ENCODE measurements at places on chromosomes 2 and 18.

GRCh38 chr2:1898461-1899395 lies 154.4 kb upstream of the PXDN start:
- DNase-seq: no peak

- no peak for DNase-seq
Observed at GRCh38 chr2:98729652-98730051, 1.3 kb downstream of the MGAT4A start.

DNA sequence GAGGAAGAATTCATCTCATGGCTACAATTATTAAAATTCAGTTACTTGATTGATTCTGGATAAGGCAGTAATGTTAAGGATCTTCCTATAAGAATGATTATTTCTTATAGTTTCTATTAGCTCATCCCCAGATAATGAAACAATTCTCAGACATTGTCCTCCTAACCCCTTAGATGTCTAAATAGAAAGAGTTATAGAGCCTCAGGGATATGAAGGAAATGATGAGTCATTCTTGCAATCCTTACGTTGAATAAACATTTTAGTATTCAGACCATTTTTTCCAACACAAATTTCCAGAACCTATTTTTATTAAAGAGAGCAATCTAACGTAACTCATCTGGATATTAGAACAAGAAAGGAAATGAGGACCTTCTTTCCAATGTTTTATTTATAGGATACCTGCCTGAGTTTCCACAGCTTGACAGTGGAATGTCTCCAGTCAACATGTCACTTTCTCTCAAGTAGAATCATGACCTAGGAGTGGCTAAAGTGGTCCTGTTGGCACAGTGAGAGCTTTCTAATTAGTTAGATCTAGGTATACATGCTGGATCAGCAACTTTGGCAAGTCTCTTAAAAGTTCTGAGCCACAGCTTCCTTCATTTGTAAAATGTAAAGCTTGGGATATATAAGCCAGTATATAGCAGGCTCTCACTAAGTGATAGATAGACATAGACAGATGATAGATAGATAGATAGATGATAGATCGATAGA lies 88.0 kb upstream of the RAB27B start:
- DNase-seq: no peak

DNA sequence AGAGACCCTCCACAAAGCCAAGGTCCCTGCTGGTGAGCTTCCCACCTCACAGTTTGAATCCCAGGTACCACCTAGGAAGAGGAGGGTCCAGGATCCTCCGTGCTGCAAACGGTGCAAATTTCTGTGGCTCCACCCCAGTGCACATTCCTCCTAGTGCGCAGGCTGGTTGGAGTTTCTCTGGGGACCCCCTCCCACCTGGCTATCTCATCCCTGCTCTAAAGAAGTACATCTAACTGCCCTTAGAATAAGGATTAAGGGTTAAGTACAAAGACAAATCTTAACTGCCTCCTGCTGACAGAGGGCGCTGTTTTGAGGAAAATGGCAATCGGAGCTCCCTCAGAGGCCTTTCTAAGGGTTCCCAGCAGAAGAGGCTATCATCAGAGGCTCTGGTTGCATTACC lies 109.6 kb upstream of the FSIP2 start:
- peak; percentile 29 for DNase-seq

DNA sequence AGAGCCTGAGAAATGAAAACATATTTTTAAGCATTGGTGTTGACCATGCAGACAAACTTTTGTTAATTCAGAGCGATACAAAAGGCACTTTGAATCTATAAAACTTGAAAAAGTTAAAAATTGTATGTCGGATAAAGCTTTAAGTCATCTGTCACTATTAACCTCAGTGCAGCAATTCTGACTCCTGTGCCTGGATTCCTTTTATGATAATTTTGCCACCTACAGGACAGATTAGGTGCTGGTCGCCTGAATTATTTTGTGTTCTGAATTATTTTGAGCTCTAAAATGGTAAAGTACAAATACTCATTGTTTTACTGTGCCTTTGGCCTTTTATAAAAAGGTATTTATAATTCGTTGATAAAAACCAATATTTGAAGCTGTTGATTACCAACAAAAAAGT lies 19.4 kb upstream of the RNF138 start:
- no peak for DNase-seq

- no peak for DNase-seq
Observed at GRCh38 chr2:118693287-118693822, 154.1 kb downstream of the EN1 start.

DNA sequence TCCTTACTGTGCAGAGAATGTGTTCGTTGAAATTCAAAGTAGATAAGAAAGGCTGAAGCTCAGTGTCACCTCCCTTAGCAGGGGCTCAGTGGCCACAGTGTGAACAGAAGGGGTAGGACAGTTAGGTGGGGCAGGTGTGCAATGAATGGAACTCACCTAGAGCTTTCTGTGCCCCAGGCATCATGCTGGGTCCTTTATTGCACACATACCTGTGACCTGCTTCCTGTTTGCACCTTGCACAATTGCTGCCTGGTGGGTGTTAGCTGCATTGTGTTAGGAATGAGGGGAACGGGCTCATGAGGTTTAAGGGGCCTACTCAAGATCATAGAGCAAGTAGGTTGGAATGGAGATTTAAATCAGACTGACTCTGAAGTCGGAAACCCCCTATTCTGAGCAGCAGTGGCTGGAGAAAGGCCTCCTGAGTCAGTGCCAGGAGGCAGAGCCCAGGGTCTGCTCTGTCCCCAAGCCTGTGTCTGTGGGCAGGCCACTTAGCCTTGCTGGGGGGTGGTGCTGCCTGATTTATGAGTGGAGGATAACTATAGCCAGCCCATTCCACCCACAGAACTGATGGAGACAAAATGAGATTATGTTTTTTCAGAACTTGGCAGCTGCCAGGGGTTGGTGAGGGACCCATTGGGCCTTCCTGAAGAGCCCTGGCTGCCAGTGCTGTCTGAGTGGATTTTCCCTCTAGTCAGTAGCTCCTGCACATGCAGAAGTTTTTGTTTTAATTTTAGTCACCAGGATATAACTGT lies 76.2 kb downstream of the NPAS2 start:
- no peak for DNase-seq

DNA sequence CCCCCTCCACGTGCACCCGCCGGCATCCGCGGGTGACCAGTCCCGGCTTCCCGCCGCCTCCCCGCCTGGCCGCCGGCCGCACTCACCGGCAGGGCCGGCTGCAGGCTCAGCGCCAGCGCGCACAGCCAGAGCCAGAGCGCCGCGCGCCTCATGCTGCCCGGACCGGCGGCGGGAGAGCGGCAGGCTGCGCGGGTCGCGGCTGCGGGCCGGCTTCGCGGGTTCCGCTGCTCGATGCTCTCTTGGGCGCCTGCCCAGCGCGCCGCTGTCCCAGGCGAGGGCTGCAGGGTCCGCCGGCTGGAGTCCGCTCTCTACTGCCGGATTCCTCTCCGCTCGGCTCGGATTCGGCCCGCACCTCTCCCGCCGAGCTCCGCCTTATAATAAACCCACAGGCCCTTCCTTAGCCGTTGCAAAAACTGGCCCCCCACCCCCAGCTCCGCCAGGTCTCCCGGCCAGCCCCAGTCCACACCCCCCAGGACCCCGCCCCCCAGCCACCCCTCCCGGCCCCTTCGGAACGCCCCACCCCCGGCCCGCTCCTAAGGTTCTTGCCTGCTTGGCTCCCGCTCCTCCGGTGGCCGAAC lies at the start of gene SDC1:
Gene SDC1, minus strand, starts transcription at position 415 of the 578 bp plus-strand sequence. Its CDS starts 263 bp downstream, at position 152.
- DNase-seq: no peak

- DNase-seq: no peak
Observed at GRCh38 chr2:152062125-152063091, 36.4 kb downstream of the CACNB4 start.

- no peak for DNase-seq
Observed at GRCh38 chr2:69958480-69958879, 3.0 kb downstream of the ASPRV1 start.

DNA sequence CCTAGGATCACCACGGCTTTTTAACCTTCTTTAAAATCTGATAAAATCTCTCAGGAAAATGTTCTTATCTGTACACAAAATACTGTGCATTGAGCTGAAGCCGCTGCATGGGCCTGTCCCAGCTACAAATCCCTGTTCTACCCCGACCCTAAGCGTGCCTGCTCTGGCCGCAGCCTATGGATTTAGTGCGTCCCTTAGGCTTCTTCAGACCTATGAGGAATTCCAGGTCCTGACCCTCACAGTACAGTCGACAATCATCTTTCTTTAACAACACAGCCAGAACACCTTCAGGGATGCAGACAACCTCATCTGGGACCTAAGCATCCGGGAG lies 477 bp upstream of the WDCP start:
- no peak for DNase-seq

DNA sequence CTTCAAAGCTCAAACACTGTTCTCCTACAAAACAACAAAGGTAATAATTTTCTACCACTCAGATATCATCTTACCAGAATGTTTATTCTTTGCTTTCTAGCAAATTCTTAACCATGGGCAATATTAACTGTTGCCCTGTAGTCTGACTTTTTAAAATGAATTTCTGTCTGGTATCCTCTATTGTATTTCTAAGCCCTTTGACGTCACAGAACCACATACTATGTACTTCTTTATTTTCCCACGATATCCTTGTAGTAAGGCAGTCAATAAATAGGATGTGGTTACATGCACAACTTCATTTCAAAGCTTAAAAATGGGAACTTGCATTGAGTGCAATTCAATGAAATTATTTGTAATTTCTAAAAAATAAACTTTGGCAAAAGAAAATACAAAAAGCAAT lies 58.7 kb downstream of the THADA start:
- no peak for DNase-seq

DNA sequence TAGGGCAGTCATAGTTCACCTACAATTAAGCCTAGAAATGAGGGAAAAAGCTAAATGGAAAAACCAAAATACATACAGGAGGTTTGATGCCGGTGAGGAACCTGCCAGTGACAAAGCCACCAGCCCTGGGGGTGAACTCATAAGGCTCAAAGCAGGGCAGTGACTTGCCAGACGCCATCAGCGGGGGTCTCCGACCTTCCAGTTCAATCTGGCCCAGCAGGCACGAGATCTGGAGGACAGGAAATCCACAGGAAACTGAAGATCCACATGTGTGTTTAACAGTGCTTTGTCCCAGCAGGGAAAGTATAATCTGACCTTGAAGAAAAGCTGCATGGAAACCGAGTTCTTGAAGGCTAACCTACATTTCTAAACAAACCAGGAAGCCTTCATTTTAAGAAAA lies 60.1 kb downstream of the POLR1A start:
- no peak for DNase-seq

- peak; percentile 24 for DNase-seq
Observed at GRCh38 chr2:1625281-1626001, 118.9 kb downstream of the PXDN start.

DNA sequence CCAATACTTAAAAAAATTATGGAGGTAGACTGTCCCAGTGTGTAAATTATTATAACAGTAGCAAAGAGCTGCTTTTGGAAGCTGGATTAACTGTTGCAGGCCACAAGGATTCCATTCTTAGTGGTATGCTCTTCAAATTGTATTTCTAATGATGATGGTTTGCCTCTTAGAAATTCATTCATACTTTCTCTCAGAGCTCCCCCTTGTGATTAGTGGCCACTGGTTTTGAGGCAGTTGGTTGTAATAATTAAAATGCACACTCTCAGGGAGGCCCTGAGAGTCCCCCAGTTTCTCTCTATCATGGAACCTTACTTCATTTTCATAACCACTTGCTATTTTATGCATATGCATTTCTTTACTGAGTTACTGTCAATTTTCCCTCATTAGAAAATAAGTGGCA lies 122.5 kb downstream of the PLA2R1 start:
- DNase-seq: peak; percentile 6

DNA sequence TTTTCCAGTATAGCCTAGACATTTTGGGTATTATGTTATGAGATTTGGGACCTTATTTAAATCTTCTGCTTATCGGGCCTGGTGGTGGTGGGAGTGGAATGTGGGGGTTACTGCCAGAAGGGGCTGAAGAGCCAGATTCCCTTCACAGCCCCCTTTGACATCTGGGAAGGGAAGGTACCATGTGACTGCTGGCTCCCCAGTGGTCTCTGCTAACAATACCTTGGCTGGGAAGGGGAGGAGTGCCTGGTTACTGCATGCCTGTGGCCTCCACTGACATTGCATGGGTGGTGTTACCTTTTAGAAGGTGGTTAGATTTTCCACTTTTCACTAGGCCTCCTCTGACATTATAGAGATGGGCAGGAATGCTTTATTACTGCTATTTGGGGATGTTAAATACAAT lies 8.0 kb downstream of the ATP9B start:
- no peak for DNase-seq

- no peak for DNase-seq
Observed at GRCh38 chr18:62399781-62400308, 74.7 kb downstream of the TNFRSF11A start.
